CMK (cell line): ENCODE measurements at places on chromosomes 13 and 19.

GRCh38 chr19:49614096-49614833 lies 23.3 kb downstream of the PRR12 start:
- DNase-seq: no peak

GRCh38 chr13:32147976-32148375 lies 116.4 kb downstream of the FRY start:
- no peak for DNase-seq

- no peak for DNase-seq
These were observed 119.5 kb upstream of the MCF2L start for GRCh38 chr13:112849500-112849899.

DNA sequence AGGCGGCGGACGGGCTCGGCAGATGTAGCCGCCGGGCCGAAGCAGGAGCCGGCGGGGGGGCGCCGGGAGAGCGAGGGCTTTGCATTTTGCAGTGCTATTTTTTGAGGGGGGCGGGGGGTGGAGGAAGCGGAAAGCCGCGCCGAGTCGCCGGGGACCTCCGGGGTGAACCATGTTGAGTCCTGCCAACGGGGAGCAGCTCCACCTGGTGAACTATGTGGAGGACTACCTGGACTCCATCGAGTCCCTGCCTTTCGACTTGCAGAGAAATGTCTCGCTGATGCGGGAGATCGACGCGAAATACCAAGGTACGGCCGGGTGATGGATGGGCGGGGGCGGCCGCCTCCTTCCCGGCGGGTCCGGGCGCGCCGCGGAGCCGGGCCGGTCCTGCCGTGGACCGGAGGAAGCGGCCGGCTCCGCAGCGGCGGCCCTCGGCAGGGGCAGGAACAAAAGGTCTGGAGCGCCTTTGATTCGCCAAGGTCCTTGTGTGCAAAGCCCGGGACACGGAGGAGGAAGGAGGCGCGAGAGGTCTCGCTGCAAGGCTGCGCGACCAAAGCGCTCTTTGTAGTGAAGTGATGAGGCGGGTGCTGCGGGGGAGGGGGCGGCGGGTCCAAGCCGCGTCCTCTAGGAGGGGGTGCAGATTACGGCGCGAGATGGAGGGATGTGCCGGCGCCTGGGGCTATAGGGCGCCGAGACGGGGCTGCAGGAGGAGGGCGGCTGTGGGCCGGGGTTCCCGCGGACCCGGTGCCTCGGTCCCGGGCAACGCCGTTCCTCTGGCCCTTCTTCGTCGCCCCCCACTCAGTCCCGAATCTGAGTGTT lies 689 bp downstream of the ING1 start:
- DNase-seq: no peak

GRCh38 chr19:44580366-44580895 lies 32.9 kb upstream of the IGSF23 start:
- DNase-seq: no peak

GRCh38 chr13:67069117-67069767 lies 160.9 kb downstream of the PCDH9 start:
- no peak for DNase-seq

GRCh38 chr19:39508629-39509028 lies 6.3 kb upstream of the SELENOV start:
- DNase-seq: no peak

DNA sequence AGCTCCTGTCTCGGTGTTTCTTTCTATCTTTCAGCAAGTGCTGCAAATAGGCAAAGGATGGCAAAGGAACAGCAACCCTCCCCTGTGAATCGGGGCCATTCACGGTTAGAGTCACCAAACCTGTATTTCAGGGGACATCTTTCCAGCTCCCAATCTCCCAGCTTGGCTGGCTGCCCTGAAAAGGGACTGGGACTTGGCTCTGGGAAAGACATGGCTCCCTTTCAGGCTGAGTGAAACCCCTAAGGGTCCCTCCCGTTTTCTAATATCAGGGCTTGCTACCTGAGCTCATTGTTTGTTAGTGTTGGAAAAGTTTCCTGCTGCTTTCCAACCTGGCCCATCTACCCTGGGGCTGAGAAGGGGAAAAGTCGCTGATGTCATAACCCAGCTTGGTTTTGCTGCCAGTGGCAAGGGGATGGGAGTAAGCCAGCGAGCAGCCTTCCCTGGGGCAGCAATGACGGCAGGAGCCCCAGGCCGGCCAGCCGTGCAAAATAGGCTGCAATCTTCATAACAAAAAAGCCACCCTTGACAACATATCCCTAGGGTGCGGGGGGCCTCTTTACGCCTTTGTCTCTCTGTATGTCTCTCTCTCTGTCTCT lies 29.9 kb downstream of the SERP2 start:
- no peak for DNase-seq

DNA sequence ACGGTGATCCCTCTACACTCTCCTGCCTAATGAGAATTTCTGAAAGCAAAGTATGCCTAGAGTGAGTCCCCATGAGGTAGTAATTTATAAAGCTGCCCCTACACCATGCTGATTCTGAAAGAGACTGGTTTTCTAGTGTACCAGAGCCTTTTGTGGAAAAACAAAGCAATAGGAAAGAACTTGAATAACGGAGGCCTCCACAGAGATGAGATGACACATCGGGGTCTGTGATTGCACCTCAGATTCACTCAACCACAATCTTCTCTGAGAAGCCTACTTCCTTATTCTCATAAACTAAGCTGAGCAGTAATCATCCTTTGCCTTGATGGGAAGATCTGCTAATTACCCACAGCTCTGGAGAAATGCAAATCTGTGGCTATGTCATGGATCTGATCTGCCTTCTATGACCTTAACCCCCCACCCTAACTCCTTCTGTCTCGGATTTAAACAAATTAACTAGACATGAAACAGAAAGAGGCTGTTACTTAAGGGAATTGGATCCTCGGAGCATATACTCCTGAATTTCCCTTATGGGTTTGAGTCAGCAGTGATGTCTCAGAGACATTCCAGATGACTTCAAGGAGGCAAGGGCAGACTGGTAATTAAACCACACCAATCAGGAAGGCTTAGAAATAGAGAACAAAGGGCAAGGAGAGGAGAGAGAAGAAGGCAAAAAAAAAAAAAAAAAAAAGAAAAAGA lies 128.0 kb downstream of the DCT start:
- no peak for DNase-seq

GRCh38 chr19:58536852-58537798 lies 6.7 kb upstream of the TRIM28 start:
- no peak for DNase-seq

DNA sequence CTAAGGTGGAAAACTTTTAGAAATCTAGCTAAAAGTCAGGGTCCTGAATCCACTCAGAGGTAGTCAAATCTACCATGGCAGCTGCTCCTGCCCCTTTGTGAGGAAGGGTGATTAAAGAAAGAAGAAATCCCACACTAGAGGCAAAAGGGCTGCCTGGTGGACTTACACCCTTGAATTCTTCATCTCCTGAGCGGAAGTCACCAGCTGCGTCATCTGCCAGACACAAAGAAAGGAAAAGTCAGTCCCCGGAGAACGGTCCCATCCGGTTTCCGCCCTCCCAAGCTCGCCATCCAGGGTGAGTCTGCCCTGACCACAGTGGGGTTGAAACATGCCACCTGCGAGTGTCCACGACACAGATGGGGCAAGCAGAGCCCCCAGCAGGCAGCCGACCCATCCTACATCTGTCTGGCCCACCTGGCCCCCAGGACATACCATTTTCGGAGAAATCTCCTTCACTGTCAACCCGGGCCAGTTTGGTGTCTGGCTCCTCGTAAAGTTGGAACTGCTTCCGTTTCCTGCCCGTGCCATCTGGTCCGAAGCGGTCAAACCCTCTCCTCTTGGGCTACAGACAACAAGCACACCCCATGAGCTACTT lies 7.7 kb downstream of the AKAP8 start:
- no peak for DNase-seq

- DNase-seq: no peak
These were observed 11.4 kb downstream of the ZIC2 start for GRCh38 chr13:99992949-99993351.

DNA sequence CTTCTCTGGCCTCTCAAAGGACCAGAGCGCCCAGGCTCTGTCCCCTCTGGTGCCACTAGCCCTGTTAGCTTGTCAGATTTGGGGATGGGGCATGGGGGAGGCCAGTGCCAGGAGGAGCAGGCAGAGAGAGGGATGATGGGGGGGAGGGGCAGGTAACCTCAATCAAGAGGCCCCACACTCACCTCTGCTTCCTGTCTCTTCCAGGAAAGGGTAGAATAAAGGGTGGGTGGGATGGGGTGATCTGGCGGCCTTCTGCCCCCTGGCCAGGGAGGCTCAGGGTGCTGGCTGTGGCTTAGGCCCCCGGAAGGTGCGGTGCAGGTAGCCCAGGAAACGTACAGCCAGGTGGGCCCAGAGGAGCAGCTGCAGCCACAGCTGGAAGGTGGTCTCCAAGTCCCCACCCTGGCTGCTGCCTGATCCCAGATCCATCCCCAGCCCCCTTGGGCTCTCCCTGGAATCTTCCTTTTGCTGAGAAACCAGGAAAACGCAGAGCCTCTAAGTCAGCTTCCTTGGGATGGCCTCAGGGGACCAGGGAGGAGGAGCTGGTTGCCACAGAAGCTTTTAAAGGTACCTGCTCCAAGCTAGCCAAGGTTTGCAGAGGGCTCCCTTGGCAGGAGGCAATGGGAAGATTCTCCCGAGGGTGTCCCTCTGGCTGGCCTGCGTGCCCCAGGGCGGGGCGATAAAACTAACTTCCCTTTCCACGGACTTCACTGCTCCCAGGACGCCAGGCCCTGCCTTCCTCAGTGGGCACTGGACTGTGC lies 5.3 kb downstream of the PRKACA start:
- DNase-seq: no peak

DNA sequence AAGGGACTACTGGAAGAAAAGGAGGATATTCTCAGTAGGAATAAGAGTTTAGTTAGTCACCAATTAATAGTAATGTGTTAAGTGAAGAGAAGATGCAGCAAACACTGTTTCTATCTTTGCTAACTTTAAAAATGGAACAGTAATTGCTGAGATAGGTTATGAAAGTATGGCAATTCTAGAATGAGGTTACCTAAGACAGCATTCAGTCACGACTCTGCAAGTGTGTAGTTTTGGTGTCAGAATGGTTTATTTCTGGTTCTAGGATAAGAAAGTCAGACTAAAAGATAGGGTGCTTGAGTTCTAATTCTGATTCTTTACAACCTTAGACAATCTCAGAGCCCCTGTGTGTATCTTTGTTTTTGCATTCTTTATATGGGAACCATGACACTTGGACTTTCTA lies 138.1 kb downstream of the POU4F1 start:
- DNase-seq: no peak

GRCh38 chr13:104832231-104832630 lies 1703.2 kb downstream of the EFNB2 start:
- DNase-seq: no peak

GRCh38 chr19:45805719-45806118 lies 9.4 kb downstream of the RSPH6A start:
- DNase-seq: no peak
